Cardiac atrium fibroblast (primary cell): ENCODE measurements at places on chromosomes 3 and 15. TPM values are rescaled to one million over a fixed set of nuclear protein-coding genes. Genes with fewer than 3 reads are reported as not detected.

Gene RGMA
- 2.7 and 7.0 TPM in 2 replicates for total RNA-seq

Gene OR5H14
- total RNA-seq, result not detected in 2 replicates

Gene PRSS50
- not detected in 2 replicates for total RNA-seq

Gene TMEM45A
- 174 and 277 TPM in 2 replicates for total RNA-seq

Gene FGF12
- 2.6 TPM in 1 of 2 replicates, not detected in the other for total RNA-seq

Gene CPNE9
- not detected in 2 replicates for total RNA-seq

Gene SI
- not detected in 2 replicates for total RNA-seq

Gene CEP19
- total RNA-seq, result 1.6 and 3.2 TPM in 2 replicates

Gene SLC28A2
- total RNA-seq, result not detected in 2 replicates

Gene GTF2E1
- total RNA-seq, result 11.7 and 15.2 TPM in 2 replicates

Gene EFHB
- 0.54 TPM in 1 of 2 replicates, not detected in the other for total RNA-seq

Gene MRPL46
- total RNA-seq, result 16.0 and 16.1 TPM in 2 replicates

Gene LRRC3B
- total RNA-seq, result not detected in 2 replicates

Gene REC114
- not detected in 2 replicates for total RNA-seq

Gene GHSR
- not detected in 2 replicates for total RNA-seq

Gene SLC28A1
- total RNA-seq, result not detected in 2 replicates

Gene ALS2CL
- total RNA-seq, result 0.32 and 1.4 TPM in 2 replicates

Gene NRG4
- not detected in 2 replicates for total RNA-seq

Gene PTX3
- 3,721 and 3,941 TPM in 2 replicates for total RNA-seq

Gene RBP2
- not detected in 2 replicates for total RNA-seq

Gene FAM3D
- total RNA-seq, result not detected in 2 replicates

Gene KAT2B
- total RNA-seq, result 4.9 and 5.3 TPM in 2 replicates

Gene CLDN18
- not detected in 2 replicates for total RNA-seq

Gene OXTR
- total RNA-seq, result 2.3 and 2.5 TPM in 2 replicates

Gene NEIL1
- total RNA-seq, result 4.0 and 4.4 TPM in 2 replicates

Gene NMNAT3
- total RNA-seq, result 0.49 TPM in 1 of 2 replicates, not detected in the other

Gene KCNMB3
- 0.16 and 0.90 TPM in 2 replicates for total RNA-seq

Gene CSTA
- 1.3 and 1.8 TPM in 2 replicates for total RNA-seq

Gene SAMMSON
- 0.16 TPM in 1 of 2 replicates, not detected in the other for total RNA-seq

Gene STRIT1
- total RNA-seq, result not detected in 2 replicates

Gene CDHR4
- not detected in 2 replicates for total RNA-seq

Gene XCR1
- total RNA-seq, result not detected in 2 replicates

Gene CKMT1A
- not detected in 2 replicates for total RNA-seq

Gene SPSB4
- total RNA-seq, result not detected in 2 replicates

Gene CHRM5
- total RNA-seq, result not detected in 2 replicates

Gene SYNPR
- not detected in 2 replicates for total RNA-seq

Gene CCDC33
- total RNA-seq, result not detected in 2 replicates

Gene CORO2B
- 15.9 and 17.3 TPM in 2 replicates for total RNA-seq

Gene DNAH12
- 0.16 TPM in 1 of 2 replicates, not detected in the other for total RNA-seq

Gene SHC4
- total RNA-seq, result 0.72 and 2.9 TPM in 2 replicates

Gene CHDH
- total RNA-seq, result under 0.01 TPM in 1 of 2 replicates, not detected in the other

Gene PAQR5
- total RNA-seq, result 6.5 and 7.8 TPM in 2 replicates

Gene SETD2
- 15.3 and 15.7 TPM in 2 replicates for total RNA-seq
